ENCODE measurements at places on chromosomes 12 and 14.

DNA sequence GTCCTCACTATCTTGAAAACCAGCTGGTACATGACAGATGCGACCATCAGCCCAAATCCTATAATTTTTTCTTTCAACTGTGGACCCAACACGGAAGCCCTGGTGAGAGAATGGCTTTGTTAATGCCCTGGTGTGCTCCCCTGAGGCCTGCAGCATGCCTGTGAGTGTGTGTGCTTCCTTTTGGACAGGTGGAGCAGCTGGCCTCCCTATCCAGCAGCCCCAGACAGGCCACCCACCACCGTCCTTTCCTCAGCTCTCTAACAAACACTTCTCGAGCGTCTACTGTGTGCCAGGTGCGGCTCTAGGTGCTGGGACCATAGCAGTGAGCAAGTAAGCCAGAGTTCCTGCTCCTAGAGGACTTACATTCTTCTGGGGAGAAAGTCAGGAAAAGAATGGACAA lies 78.9 kb upstream of the GZMB start:
- DNase-seq, result no peak

DNA sequence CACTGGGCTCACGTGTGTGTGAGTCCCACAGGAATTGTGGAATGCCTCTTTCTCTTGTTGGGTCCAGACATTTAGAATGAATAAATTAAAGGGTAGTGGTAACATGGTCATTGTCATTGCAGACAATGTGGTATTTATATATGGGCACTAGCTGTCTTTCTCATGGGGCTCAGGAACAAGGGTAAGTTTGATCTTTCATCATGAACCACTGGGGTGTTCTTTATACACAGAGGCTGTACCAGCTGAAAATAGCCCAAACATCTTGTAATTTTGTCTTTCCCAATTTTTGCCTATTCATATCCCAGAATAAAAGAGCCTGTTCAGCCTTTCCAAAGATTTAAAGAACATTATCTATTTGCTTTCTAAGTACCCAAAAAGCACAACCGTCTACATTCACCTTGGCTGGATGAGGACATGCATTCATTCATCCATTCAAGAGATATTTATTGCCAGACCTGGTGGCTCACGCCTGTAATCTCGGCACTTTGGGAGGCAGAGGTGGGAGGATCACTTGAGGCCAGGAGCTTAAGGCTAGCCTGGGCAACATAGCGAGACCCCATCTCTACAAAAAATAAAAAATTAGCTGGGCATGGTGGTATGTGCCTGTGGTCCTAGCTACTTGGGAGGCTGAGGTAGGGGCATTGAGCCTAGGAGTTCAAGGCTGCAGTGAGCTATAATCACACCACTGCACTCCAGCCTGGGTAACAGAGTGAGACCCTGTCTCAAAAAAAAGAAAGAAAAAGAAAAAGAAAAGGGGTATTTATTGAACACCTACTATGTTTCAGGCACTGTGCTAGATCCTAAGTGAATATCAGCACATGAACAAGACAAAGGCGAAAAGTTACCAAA lies 4.4 kb upstream of the FOS start:
- no peak for DNase-seq

- DNase-seq, result peak; percentile 83
Observed at GRCh38 chr12:85076688-85077430, 40.7 kb downstream of the LRRIQ1 start.

DNA sequence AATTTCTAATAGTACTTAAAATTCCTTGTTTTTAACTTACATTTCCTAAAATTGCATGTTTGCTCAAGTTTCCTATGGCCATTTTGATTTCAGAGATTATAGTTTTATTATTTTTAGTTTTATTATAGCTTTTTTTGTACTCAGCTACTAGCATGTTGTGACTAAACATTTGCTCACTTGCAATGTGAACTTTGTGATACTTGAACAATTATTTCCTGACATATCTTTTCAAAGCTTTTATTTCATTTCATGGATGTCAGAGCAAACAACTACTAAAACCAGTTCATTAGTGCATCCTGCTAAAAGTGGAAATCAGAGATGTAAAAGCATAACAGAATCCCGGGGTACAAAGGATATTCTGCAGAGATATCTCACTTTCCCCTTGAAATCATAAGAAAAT lies 33.6 kb upstream of the PCNX4 start:
- no peak for DNase-seq

GRCh38 chr12:79143803-79144202 lies 279.2 kb downstream of the SYT1 start:
- no peak for DNase-seq

DNA sequence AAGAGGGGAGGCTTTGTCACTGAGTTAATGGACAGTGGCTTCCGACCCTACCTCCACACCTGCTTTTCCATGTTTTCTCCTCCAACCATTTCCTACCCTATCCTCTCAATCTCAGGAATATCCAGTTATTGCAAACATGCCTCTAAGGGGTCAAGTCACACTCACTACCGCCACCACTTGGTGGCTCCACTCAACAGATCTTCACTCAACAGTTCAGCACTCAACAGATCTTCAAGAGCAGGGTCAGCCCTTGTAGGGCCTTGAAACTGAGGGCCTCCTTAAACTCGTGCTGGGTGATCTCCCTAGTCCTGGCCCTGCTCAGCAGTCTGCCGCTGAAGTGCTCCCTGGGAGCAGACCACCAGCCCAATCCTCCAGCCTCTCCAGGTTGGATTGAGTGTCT lies 14.2 kb downstream of the ZNF641 start:
- no peak for DNase-seq

DNA sequence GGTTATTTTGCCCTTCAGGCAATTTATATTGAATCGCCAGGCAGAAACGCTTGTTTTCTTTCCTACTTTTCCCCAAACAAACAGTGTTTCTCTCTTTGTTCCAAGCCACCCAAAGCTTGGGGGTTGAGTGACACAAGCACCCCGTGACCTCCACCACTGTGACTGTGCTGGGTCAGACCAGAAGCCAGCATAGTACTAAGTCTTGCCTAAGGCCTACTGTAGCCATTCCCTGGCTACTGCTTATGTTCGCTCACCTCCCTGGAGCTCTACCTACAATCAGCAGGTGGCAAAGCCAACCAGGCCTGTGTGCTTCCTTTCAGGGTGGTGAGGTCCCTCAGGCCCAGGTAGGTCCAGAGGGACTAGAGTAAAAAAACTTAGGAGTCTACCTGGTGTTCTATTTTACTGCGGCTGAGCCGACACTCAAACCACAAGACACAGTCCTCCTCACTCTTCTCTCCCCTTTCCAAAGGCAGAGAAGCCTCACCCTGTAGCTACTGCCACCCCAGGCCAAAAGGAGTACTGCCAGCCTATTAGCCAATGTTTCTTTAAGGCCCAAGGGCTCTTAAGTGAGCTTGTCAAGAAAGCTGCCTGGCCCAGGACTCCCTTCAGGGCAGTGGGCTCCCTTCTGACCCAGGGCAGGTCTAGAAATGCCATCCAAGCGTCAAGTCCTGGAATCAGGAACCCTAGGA lies 411.8 kb upstream of the MIS18BP1 start:
- DNase-seq, result no peak

- DNase-seq, result no peak
Observed at GRCh38 chr14:40581264-40581663, 1025.4 kb upstream of the LRFN5 start.

GRCh38 chr12:32995623-32996022 lies 99.0 kb upstream of the PKP2 start:
- DNase-seq, result no peak

- DNase-seq, result no peak
Observed at GRCh38 chr12:128326406-128326805, 59.4 kb downstream of the TMEM132C start.

- no peak for DNase-seq
Observed at GRCh38 chr12:69583203-69583602, 2.1 kb upstream of the CCT2 start.

- DNase-seq, result no peak
Observed at GRCh38 chr12:131327521-131328488, 374.1 kb downstream of the ADGRD1 start.

DNA sequence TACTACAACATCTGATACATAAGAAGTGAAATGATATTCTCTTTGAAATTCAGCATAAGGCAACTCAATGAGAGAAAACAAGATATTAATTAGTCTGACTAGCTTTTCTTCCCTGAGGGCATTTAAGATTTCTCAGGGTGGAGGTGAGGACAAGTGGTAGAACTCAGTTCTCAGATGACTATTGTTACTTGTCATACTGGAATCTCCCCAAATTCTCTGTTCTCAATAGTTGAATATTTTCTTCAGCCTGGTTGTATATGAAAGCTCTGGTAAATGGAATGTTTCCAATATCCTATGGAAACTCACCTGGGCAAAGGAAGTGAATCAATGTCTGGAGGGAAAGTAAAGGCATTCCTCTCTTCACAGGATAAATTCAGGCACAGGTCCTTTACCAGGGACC lies 18.2 kb upstream of the ITGA5 start:
- no peak for DNase-seq

- no peak for DNase-seq
Observed at GRCh38 chr12:117661471-117661870, 300.0 kb upstream of the NOS1 start.

DNA sequence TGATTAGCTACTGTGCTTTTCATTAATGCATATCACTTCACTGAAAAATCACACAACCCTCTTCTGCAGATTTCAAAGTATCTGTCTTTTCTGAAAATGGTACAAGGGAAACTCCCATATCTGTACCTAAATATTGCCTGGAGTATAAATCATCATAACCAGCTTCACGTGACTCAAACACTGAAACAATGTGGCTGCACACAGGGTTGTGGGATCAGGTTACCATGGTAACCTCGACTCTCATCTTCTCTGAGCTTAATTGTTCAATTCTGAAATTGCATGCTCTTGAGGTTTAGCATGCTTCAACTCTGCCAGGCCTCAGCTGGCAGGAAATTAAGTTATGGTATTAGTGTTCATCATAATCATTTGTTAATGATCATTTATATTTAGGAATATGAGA lies 77.5 kb upstream of the CPSF6 start:
- DNase-seq, result no peak

DNA sequence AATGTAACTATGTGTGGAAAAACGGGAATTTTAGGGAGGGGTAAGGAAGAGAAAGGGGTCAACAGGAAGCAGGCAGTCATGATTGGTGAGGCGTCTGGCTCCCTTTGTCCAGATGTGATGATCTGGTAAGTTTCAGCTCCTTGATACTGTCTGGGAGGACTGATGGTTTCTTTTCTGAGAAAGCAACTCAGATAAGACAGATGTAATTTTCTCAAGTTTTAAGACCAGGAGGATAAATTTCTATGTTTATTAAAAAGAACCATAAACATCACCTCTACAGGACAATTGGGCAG lies 21.9 kb upstream of the AMN1 start:
- no peak for DNase-seq

- no peak for DNase-seq
Observed at GRCh38 chr12:67759829-67760228, 111.3 kb downstream of the DYRK2 start.

DNA sequence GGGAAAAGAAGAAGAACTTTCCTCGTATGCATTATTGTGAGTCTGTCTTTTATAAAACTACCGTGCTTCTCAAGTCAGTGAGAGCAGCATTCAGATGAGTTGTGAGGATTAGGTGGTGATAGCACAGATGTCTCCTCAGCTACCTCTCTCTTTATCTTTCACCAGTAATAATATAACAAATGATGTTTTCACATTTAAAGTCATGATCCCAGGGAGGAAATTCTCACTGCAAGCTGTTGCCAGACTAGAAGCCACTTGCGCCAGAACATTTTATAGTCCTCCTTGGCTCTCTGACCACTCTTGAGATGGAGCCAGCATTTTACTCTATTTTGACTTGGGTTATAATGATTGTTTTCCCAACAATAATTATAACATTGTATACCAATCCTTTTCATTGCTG lies 443.1 kb downstream of the AEBP2 start:
- no peak for DNase-seq

GRCh38 chr14:104394409-104394851 lies 185.1 kb upstream of the C14orf180 start:
- no peak for DNase-seq
